ENCODE measurements at places on chromosomes 2 and 18.

GRCh38 chr18:22624176-22624575 lies 206.5 kb upstream of the CTAGE1 start:
- DNase-seq: no peak

GRCh38 chr2:86791573-86791972 lies 860 bp upstream of the CD8A start:
- no peak for DNase-seq

GRCh38 chr2:226788064-226788463 lies 11.6 kb downstream of the IRS1 start:
- no peak for DNase-seq

GRCh38 chr2:105645031-105645937 lies 99.4 kb upstream of the NCK2 start:
- DNase-seq: no peak

- DNase-seq: no peak
Observed at GRCh38 chr2:16709769-16710168, 44.1 kb upstream of the CYRIA start.

DNA sequence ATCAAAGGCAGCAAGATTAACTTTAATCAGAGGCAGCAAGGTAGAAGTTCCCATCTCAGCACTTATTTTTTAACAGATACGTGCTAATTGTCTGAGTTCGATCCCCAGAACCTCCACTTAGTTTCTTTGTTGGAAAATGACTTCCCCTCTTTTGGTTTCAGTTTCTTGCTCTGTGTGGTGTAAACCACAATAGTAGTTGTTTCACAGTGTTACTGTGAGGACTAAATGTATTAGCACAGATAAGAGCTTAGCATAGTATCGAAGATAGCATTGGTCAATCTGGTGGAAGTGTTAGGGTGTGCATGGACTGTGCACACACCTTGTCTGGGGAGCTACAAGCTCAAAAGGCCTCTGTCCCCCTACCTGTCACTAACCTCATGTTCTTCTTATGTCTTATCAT lies 988.3 kb upstream of the GYPC start:
- DNase-seq: no peak

DNA sequence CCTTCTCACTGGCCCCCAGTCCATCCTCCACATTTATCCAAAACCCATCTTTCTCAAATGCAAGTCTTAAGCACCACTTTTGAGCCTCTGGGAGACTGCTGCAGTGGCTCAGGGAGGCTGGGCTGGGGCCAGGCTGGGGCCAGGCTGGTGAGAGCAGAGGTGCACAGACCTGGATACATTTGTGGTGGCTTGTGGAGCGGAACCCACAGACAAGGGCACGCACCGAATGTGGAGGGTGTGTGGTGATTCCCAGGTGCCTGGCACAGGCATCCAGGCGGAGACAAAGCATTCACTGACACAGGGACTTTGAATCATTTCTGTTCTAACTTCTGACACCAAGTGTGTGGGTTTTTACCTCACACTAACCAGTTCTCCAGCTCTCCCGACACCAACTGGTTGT lies 42.2 kb upstream of the MGAT4A start:
- DNase-seq: no peak

GRCh38 chr2:167733747-167734146 lies 513.6 kb downstream of the STK39 start:
- DNase-seq: no peak

DNA sequence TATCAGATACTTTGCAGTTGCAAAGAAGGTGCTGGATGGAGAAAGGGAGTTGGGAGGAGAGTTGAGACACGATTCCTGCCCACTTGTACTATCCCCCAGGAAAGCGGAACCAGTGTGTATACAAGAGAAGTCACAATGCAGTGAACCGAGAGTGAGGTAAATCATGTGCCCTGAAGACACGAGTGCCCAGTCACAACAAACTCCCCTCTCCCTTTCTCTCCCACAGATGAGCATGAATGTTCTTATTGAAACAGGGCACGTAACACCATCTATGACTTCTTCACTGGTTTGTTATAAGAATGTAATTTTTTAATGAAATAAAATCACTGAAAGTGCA lies 155.7 kb downstream of the IRS1 start:
- no peak for DNase-seq

GRCh38 chr18:75124551-75124950 lies 84.4 kb downstream of the PTGR3 start:
- DNase-seq: no peak

DNA sequence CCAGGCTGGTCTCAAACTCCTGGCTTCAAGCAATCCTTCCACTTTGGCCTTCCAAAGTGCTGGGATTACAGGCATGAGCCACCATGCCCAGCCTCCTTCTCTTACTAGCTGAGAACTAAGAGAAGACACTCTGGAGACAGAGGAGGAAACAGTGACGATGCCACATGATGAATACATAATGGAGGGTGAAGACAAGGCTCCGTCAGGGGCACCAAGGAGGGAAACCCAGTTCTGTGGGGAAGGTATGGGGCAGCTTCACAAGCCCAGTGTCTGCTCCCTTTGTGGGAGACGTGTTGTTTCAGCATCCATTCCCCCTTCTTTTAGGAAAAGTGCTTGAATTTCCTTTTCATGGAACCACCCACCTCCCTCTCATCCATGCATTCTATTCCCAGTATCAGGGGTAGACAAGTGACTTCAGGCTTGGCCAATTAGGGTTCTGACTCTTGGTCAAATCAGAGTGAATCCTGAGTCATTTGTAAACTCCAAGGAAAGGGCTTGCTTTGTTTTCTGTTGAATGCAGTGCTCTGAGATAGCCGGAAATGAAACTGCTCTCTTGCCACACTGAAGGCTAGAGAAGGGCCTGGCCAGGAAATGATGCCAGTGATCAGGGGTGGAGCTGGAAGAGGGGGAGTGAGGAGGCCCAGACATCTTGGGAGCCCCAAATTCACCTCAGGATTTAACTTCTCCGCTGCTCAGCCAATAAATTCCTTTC lies 23.7 kb downstream of the TMEM127 start:
- DNase-seq: no peak

- no peak for DNase-seq
Observed at GRCh38 chr18:76405681-76406356, 89.2 kb downstream of the ZNF516 start.

DNA sequence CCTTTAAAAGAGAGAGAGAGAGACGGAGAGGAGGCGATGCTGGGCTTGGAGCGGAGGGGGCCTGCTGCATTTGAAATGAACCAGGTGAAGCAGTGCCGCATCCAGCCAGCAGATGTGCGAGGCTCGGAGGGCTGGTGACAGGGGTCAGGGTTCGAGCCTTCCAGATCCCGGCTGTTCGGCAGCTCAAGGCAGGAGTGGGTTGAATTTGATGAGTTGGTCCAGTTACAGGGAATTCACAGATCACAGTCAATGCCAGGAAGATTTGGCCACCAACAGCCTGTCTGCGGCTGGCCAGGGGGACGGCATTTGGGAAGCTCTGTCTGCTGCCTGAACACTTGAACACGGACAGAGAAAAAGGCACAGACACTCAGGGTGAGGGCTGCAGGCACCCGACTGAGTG lies 48.6 kb downstream of the PTGR3 start:
- no peak for DNase-seq

- no peak for DNase-seq
Observed at GRCh38 chr2:240202586-240202985, 62.1 kb upstream of the OTOS start.

DNA sequence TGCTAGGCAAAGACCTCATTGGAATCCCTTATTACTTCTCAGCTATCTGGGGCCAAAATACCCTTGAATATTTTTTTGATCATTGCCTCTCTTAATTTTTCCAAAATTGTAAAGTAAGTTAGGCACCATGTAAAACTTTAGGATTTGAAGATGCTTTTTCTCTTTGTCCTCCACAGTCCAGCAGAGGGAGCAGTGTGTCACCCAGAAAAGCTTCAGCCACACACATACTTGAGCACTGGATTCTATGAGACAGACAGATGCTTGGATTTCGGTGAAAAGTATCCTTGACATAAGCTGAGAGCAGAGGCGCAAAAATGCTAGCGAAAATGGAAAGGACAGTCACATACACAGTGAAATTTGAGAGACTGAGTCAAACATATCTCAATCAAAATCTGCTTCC lies 74.7 kb upstream of the KCNJ3 start:
- no peak for DNase-seq

DNA sequence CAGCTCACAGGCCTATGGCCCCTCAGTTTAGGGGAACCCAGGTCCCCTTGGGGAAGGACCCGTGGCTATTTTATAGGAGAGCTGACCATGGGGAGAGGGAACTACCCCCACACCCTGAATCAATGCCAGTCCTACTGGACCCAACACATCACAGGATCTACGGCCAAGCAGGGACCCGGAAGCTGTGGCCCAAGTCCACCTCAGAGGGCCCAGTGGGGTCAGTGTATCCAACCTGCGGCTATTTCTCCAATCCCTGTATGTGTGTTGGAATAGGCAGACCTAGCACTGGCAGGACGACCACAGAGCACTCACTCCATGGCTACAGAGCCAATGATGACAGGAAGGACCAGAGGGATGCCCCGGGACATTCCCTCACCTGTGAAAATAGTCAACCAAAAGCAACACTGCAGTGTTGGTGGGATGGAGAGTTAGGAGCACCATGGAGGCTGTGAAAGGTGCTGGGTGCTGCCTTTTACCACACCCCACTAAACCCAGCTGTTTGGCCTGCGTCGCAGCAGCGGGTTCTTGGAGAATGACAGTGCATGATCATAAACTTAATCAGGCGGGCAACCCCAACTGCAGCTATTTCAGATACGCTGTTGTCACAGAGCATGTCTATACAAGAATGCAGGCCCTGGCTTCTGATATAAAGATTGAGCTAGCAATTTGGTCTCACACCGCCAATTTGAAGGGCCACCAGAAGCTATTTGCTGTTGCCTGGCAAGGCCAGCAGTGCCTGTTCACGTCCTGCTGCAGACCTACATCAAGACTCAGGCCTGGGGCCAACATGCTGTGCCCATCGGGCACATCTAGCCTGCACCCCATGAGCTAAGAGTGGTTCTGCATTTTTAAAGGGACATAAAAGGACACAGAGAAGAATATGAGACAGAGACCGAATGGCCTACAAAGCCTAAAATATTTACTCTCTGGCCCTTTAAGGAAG lies 110.4 kb downstream of the EIPR1 start:
- no peak for DNase-seq

Measured in T1000 (cell line).